ENCODE measurements at places on chromosomes 2 and 18.

GRCh38 chr2:174482854-174483253, 4.0 kb downstream of the GPR155 start:
- DNase-seq: no peak

- DNase-seq: no peak
Observed at GRCh38 chr18:48398074-48398473, 11.1 kb downstream of the ZBTB7C start.

DNA sequence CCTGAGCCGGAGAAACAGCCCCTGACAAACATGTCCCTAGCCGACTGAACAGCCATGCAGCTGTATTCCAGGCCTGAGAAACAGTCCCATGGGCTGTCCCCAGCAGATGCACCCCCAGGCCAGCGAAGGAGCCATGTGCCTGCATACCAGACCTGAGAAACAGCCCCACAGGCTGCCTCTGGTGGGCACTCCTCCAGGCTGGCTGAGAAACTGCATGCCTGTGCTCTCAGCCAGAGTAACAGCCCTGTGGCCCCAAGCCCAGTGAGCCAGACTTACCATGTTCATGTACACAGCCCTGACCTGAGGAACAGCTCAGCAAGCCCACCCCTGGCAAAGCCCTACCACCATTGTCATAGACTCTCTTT, 24.8 kb downstream of the BOLL start:
- no peak for DNase-seq

- no peak for DNase-seq
Observed at GRCh38 chr2:216490061-216490460, 8.6 kb upstream of the RPL37A start.

DNA sequence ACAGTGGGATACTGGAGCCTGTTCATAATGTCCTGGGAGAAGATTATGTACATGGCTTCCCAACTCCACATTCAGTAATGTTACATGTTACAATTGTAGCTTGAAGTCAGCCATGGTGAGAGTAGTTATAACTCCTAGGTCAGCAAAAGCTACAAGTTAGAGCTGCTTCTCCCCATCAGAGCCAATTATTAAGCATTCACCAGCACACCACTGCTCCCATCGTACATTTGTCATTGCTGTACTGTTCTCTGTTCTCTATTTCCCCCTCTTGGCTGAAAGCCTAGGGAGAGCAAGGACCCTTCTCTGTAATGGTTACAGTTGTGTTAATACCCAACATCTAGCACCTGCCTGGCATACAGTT, 5.3 kb upstream of the TLK1 start:
- DNase-seq: no peak

GRCh38 chr2:224958873-224959272, 83.4 kb downstream of the DOCK10 start:
- DNase-seq: no peak

DNA sequence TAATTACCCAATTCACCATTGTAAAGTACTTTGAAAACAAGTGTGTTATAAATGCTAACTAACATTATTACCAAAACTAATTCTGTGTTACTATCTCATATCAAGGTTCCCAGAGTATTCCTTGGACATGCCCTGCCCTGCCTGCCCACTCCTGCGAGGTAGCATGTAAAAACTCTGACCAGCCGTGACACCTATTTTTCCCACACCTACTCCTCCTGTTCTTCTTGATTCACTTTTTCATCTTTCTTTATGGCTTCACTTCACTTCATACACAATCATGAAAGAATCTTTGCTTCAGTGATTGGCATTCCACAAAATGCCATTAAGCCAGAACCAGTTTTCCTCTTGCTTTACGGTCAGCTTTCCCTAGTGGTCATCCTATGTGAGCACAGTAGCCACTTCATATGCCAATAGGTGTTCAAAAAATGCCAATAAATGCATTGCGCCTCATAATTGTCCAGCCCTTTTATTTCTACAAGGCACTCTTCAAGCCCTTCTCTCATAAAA, 42.6 kb upstream of the SETBP1 start:
- DNase-seq: no peak

GRCh38 chr2:169528271-169528701, 18.8 kb downstream of the KLHL41 start:
- DNase-seq: peak; percentile 36

- DNase-seq: no peak
Observed at GRCh38 chr2:57434441-57434840, 612.2 kb upstream of the VRK2 start.

GRCh38 chr2:212914392-212914791, 237.0 kb downstream of the IKZF2 start:
- no peak for DNase-seq

DNA sequence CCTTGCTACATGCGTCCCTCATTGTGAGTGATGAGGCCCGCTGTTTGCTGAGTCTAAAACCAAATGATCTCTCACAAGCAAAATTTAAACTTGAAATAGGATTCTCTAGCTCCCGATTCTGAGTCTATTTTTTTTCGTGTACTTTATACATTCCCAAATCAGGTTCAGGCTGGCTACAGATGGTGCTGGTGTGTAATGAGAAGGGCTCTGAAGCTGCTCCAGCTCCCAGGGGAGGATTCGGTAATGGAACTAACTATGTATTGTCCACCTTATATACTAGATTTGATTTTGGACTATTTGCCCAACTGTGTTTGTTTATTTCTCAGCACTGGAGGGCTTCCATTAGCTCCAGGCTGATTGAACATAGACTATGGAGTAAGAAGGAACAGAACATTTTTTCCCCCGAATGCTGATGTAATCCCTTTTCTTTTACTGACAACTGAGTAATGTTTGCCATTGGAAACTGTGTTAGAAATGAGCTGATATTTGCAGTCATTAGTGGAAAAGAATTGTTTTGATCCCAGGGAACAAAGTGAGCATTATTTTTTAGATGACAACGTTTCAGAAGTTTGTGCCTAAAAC, 274.0 kb upstream of the FIGN start:
- DNase-seq: no peak

- DNase-seq: no peak
Observed at GRCh38 chr2:20650393-20650876, 463 bp downstream of the HS1BP3 start.

GRCh38 chr2:168596881-168597655, 141.0 kb downstream of the CERS6 start:
- DNase-seq: no peak

DNA sequence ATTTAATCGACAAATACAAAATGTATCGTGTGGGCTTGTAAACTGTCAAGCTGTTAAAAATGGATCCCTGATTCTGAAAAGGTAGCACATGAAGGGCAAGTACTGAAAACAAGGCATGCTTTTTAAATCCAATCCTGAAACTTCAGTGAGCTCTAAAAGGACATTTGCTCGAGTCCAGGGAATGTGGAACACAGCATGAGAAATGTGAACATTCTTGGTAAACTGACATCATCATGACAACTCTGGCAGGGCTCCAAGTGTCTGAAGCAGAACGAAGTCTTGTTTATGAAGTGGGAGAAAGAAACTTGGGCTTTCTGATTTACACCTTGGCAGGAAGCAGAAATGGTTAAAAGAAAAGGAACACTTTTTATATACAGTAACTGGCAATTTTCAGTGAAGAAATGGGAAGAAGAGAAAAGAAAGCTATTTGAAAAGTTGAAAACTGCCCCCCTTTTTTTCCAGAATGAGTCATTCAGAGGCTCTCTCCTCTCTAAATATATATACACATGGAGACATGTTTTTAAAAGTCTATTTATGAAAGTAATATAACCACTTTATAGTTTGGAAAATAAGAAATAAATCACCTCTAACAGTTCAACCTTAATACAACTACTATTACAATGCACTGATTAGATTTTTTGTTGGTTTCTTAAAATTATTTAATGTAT, 120.8 kb downstream of the GAREM1 start:
- DNase-seq: no peak

- DNase-seq: no peak
Observed at GRCh38 chr18:44909191-44909719, 228.6 kb downstream of the SETBP1 start.

- no peak for DNase-seq
Observed at GRCh38 chr2:169072163-169072925, 3.0 kb downstream of the DHRS9 start.

DNA sequence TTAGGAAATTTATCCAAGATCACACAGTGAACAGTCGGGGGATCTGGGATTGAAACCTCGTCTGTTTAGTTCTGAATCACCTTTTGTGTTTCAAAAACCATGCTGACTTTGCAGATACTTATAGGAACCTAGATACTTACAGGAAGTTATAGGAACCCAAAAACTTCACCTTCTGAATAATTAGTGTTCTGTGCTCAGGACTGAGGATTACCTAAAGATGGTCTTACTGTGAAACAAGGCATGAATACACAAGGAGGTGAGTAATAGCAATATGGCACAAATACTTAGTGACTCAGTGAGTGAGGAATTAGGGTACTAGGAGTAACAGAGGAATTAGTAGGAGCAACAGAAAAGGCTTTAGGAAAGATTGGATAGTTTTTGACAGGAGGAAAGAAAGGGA, 145.5 kb downstream of the LRATD1 start:
- no peak for DNase-seq

DNA sequence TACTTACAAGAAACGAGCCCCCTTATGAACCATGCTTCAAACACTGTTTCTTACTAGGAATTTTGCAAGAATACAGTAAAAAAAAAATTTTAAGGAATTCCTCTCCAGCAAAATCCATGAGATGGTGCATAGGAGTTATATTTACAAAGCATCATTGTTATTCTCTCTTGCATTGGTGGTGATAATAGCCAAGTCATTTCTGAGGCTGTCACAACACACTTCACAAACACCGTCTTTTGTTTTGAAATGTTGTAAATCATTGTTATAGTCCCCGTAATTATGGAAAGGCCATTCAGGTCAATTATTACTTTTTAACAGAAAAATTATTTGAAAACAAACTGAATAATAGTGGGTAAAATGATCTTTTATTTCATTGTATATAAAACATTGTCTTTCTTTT, 60.1 kb downstream of the DYNC1I2 start:
- no peak for DNase-seq

DNA sequence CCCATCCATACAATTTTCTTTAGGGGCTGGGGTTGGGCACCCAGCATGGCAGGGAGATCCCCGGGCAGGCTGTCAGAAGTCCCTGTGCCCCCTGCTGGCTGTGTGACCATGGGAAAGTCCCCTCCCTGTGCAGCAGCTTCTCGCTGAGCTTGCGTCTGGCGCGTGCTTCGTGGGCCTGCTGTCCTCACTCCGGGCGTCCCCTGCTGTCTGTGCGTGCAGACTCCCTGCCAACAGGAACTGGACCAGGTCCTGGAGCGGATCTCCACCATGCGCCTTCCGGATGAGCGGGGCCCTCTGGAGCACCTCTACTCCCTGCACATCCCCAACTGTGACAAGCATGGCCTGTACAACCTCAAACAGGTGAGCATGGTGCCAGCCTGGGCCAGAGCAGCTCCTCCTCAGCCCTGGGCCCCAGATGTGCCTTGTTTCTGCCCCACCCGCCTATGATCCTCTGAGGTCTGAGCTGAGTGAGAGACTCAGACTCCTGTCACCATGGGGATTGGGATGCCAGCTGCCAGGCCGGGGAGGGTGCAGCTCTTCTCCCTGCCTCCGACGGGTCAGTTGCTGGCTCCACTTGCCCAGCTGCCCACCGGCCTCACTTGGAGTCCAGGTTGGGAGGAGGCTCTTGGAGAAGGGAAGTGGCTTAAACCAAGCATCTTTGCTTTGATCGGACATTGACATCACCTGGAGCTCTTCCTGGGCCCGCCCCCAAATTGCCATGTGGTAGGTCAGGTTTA, 28.6 kb downstream of the IGFBP2 start:
- no peak for DNase-seq

DNA sequence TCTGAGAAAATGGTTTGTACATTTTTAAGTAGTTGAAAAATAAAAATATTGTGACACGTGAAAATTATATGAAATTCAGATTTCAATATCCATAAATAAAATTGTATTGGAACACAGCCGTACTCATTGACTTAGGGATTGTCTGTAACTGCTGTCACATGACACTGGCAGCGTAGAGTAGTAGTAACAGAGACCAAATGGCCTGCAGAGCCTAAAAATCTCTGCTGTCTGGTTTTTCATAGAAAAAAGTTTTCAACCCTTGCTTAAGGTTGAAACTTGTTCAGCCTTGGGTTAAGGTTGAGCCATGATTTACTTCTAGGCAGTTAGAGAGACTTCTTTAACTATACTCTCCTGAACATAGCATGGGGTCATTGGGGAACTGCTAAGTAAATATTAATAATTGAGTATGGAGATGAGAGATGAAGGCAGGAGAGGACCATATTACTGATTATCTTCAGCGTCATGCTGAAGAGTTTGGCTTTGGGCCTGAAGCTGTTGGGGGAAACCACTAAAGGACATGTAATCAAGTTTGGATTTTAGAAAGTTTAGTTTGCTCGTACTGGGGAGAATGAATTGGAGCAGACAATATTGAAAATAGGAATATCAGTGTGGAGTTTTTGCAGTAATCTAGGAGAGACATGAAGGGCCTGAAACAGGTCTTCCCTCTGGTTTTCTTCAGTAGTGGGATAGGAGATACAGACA, 16.2 kb downstream of the EML4 start:
- no peak for DNase-seq

DNA sequence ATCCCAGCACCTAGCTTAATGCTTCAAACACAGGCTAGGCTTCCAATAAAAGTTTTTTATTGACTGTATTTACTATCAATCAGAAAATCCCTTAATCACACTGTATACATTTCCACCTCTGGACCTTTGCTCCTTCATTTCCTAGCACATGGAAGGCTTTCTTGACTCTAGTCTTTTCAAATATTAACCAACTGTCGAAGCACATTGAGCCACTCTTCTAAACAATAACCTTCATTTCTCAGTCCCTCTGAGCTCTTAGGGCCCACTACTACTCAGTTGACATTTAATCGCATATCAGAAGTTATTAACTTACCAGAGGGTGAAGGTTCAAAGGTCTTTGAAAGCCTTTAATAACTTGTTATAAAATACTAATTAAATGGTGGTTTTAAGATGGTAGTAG, 37.4 kb downstream of the CERKL start:
- DNase-seq: no peak

GRCh38 chr18:45039376-45039775, 358.7 kb downstream of the SETBP1 start:
- DNase-seq: no peak

GRCh38 chr2:126507425-126507911, 148.5 kb upstream of the GYPC start:
- no peak for DNase-seq

Measured in progenitor cell of endocrine pancreas (in vitro differentiated cells).